ENCODE measurements at places on chromosomes 13 and 19.

- DNase-seq = no peak
These were observed 1.2 kb downstream of the RCBTB2 start for GRCh38 chr13:48531416-48532255.

DNA sequence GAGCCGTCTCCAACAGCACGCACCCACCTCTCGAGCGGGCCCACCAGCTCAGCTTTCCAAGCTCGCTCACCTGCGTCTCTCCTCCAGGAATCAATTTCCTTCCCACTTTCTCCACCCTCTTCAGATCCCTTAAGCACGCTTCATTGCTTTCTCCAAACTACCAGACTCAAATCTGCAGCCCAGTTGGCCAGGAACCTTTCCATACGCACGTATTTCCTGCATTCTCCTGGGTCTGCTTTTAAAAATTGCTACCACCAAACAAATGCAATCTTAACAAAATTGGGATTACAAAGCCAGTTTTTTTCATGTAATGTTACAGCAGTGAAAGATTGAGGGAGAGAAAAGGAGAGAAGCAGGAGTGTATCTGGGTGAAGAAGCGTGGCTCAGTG lies 1.5 kb downstream of the ENOX1 start:
- DNase-seq = no peak

DNA sequence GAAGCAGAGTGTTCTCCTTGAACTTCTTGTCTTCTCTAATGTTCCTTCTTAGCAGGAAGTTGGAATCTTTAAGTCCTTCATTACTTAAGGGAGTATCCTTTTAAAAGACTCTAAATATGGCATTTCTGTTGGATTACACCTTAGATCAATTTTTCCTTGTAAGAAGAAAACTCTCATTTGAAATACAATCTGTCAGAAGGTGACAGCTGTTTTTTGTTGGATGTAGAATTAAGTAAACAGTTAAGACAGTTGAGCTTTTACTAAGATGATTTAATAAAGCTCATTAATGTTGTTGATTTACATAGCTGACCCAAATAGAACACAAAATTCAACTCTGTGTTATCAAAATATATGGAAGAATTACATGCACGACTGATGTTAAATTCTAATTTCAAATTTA lies 16.7 kb upstream of the MBNL2 start:
- DNase-seq = no peak

GRCh38 chr19:10270616-10271394 lies at the start of gene ICAM1:
Gene ICAM1 (plus strand): TSS chr19:10271120. CDS start chr19:10271160, 40 bp downstream.
- DNase-seq = no peak

- DNase-seq = no peak
These were observed 245.2 kb downstream of the DNAJC15 start for GRCh38 chr13:43268632-43269031.

DNA sequence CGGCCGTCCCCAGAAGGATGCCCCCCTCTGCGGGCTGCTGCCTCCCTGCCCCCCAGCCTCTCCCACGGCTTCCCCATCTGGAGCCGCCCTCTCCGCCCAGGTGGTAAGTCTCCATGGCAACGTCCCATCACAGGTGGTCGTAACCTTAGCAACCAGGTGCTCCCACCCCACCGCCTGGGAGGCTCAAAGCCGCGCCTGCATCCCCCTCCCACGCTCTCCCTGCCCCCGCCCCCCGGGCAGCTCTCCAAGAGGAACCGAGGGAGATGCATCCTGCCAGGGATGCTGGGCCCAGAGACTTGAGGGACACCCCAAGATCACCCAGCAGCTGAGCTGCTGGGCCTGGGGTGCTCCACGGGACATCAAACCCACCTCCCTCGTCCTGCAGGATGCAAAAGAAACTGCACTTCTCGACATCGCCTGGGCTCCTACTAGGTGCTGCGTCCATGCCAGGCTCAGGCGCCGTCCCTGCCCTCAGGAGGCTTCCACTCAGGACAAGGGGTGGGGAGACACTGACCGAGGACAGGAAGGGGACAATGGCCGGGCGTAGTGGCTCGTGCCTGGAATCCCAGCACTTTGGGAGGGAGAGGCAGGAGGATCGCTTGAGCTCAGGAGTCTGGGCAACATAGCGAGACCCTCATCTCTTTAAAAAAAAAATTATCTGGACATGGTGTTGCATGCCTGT lies 5.0 kb upstream of the LINGO3 start:
- DNase-seq = no peak

DNA sequence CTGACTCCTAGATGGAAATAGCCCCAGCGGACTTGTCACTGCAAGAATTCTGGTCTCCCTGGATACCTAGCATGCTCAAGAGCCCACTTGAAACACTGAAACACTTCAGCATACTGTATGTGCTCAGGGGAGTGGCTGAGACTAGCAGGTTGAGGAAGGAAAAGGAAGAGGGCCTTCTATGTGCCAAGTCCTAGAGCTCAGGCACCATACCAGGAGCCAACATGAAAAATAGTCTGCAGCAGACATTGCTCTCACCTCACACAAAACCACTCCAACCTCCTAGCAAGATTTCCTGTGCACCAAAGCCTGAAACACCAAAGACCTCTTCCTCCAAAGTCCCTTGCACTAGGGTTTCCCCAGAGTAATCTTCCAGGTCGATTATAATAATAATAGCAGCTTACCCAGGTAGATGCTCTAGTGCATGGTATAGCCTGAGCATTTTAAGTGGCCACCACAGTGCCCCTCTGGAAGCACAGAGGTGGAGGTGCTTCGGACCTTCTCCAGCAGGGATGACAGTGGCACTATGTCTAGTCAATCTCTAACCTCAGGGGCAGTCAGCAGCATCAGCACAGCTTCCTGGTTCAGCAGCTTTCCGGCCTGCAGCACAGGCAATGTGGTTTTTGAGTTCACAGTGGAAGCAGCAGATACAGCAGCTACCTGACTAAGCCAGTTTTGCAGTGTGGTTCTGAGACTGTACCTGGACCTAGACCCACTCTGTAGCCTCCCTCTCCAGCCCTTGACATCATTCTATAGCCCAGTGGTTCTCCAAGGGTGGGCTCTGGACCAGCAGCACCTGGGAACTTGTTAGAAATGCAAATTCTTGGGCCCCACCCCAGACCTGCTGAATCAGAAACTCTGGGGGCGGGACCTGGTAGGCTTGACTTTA lies 45.6 kb upstream of the UBE2L5 start:
- no peak for DNase-seq

DNA sequence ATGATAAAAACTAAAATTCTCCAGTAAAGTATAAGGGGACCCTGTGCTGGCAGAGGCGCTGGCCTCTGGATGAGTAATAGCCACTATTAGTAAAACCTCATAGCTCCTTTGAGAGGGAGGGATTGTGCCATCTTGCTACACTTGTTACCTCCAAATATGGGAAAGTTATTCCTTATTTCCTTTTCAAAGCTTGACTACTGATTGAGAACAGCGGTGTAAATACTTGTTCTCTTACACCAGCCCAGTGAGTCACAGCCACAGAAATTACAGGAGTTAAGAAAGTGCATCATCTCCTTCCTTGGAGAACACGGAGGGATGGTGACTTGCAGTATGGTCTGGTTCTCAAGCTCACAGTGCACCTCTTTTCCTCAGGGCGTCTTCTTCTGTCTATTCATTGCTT lies 379.0 kb downstream of the EFNB2 start:
- DNase-seq = no peak

DNA sequence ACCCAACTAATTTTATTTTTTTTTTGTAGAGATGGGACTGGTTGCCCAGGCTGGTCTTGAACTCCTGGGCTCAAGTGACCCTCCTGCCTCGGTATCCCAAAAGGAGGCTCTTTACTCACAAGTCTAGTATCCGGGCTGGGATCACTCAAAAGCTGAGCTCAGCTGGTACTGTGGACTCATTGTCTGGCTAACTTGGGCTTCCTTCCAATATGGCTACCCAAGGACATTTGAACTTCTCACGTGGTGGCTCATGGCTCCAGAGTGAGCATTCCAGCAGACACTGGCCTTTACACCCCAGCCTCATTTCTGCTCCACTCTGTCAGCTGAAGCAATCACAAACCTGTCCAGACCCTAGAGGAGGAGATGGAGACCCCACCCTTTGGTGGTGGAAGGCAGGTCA lies 28.9 kb downstream of the HPN start:
- DNase-seq = no peak

DNA sequence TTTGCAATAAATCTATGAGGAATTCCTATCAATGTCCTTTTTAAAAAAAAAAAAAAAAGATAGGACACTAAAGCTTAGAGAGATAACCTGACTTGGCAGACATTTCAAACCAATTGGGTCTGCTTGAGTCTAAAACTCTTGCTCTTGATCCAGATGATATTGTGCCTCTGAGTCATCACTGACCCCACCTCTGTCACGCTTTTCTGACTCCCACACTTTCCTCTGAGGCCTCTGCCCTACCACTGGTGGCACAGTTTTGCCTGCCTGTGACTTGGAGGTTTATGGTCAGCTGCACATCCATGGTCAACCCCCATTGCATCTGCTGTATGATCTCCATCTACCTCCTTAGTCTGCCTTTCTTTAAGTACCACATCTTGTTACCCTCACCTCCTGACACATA lies 328.7 kb downstream of the SPRY2 start:
- DNase-seq = no peak

Data from NCI-H1048 (cell line).